HT-29 (cell line): ENCODE measurements at places on chromosomes 6 and 20.

GRCh38 chr6:147106759-147107401 lies 97.3 kb upstream of the STXBP5 start:
- no peak for DNase-seq

DNA sequence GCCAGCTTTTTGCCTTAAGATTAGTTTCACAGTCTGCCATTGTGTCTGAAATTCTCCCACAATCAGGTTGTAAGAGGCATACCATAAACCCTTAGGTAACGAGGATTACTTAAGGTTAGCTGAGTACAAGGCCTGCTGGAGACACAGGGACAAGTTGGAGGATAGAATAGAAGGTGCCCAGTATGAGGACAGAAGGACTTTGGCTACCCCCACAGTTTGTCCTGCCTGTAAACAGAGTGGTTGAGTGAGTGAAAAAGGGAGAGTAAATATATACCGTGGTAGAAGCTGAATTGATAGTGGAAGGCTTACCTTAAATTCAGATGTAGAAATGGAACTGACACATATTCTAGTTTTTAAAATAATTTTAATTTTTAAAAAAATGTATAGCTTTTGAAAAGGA lies 19.3 kb downstream of the RPRD1B start:
- no peak for DNase-seq

DNA sequence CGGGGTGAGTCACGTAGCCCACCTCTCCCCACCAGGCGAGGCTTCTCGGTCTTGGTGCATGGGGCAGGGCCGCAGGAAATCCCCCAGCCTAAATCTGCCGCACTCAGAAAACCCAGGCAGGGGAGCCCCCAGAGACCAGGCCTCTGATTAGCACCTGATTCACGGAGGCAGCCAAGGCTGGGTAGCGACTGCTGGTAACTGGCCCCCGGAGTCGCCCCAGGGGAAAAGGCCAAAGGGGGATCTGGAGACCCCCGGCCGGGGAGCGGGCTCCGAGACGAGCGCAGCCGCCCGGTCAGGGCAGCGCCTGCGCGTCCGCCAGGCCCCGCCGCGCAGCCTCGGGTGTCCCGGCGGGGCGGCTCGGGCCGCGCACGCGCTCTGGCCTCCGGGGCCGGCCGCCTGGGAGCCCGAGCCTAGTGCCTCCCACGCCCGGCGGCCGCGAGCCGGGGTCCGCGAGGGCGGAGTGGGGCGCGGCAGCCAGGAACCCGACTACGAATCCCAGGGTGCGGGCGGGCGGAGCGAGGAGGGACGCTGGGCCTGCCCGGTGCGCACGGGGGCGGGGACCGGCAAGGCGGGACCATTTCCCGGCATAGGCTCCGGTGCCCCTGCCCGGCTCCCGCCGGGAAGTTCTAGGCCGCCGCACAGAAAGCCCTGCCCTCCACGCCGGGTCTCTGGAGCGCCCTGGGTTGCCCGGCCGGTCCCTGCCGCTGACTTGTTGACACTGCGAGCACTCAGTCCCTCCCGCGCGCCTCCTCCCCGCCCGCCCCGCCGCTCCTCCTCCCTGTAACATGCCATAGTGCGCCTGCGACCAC lies at the start of gene DUSP22:
Gene DUSP22 (plus strand): TSS at position 791 of the 809 bp plus-strand sequence. CDS start 53 bp downstream, outside the sequence.
- peak; percentile 83 for DNase-seq

- peak; percentile 35 for DNase-seq
Observed at GRCh38 chr20:35506872-35507638, 22.4 kb downstream of the C20orf173 start.

- DNase-seq = no peak
Observed at GRCh38 chr20:57841297-57841866, 131.6 kb upstream of the PMEPA1 start.

- DNase-seq = no peak
Observed at GRCh38 chr6:87093651-87094050, 1.3 kb downstream of the CGA start.

- no peak for DNase-seq
Observed at GRCh38 chr6:4698901-4699659, 77.1 kb upstream of the CDYL start.

GRCh38 chr6:159961528-159961927 lies 7.4 kb upstream of the IGF2R start:
- DNase-seq = no peak

- DNase-seq = no peak
Observed at GRCh38 chr6:99661870-99662269, 55.2 kb downstream of the PRDM13 start.

- DNase-seq = peak; percentile 66
Observed at GRCh38 chr6:135451617-135452190, 45.8 kb downstream of the AHI1 start.

DNA sequence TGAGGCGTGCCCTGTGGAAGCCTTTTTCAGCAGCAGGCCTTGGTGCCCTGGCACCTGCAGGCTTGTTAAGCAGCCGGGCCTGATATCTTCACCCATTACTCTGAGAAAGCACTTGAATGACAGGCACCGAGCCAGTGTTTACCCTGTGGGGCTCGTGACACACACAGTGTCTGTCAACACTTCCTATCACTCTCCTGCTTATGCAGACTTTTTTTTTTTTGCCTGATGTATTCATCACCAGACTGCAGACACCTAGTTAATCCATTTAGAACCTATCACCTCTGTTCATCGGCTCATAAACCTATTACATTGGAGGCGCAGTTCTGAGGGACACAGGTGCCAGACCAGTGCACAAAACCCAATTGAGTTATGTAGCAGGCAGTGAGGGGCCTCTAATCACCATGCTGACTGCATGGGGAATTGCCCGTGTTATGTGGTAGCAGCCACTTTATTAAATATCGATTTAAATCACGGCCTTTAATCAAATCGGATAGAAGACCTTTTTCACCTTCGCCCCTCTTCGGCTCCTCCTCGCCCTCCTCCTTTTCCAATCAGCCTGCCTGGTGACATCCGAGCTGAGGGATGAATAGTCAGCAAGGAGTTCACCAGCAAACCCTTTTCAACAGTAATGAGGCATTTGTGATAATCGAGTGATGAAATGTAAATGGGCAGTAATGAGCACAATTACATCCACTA lies 962.9 kb upstream of the SLC35B3 start:
- peak; percentile 19 for DNase-seq

GRCh38 chr6:52312461-52312860 lies 27.9 kb upstream of the MCM3 start:
- no peak for DNase-seq

DNA sequence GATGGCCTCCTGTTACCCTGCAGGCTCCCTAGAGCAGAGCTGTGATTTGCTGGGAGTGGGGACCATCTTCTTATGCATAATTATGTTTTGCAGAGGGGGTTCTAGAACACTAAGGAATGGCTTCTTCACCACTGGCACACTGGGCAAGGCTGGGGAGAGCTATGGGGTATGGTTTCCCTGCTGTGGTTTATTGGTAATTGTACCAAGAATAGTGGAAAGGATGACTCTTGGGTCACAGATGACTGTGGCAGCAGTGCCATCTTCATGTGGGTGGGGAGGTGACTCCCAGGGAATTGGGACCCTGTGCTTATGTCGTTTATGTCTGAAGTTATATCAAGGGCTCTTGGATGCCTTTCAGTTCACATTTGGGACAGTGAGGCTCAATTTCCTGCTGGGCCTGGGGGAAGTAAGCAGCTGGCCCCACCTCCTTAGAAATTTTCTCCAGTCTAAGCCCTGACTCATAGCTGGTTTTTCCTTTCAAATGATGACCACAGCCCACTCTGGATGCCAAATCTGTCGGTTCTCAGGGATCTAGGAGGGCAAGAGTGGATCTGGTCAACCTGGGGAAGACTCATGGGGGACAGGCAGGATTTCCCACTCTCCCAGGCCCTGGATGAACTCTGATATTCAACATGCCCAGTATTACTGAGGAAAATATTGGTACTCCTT lies 230.8 kb downstream of the LRFN2 start:
- no peak for DNase-seq

DNA sequence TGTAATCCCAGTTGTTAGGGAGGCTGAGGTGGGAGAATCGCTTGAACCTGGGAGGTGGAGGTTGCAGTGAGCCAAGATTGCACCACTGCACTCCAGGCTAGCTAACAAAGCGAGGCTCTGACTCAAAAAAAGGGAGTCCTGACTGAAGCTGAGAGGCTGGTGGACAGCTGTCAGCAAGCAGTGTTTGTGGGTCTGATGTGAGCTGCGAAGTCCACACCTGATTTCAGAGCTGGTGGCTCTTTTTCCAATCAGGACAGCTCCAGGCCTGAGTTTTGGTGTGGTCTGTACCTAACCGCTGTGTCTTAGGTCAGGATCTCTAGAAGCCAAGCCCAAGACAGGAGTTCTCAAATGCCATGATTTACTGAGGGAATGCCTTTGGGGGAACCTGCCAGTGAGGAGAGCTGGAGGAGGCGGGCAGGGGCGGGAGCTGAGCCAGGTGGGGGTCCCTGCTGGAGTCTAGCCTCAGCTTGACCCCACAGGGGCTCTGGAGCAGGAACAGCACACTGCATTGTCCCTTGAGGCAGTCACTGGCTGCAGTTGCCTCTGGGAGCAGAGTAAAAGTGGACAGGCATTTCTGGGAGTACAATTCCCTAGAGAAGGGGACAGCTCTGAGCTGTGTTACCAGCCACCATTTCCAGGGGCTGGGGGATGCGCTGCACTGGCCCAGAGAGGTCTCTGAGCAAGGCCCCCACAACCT lies 5.0 kb downstream of the GFRA4 start:
- no peak for DNase-seq

DNA sequence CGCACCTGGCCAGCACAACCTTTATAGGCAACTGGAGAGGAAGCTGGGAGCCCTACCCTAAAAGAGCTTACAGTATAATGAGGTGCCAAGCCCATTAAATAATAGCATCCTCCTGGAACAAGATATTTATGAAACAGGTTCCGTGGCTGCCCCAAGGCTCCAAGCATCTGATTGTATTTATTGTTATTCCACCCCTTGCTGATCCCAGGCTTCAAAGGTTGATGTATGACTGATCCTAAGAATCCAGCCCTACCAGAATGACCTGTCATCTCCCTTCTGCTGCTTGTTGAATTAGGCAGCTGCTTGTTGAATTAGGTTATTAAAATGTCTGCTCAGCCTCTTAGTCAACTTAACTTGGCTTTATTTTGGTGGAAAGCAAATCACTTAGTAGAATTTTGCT lies 35.2 kb upstream of the SASH1 start:
- peak; percentile 29 for DNase-seq

DNA sequence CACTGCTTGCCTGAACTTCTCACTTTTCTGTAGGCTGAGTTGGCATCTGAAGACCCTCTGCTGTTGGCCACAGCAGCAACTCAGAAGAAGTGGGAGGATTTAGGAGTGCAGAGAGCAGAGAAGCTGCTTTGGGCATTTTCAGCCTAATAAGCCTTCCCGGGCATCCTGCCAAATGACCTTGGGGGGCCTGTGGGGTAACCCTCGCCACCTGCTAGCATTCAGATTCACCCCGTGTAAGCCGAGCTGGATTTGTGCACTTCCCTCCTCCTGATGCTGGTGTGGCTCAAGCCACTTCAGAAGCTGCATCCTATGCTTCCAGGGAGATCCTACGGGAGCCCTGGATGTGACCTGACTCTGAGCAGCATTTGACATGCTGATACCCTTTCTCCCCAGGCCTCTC lies 114.8 kb downstream of the LRFN2 start:
- DNase-seq = no peak

DNA sequence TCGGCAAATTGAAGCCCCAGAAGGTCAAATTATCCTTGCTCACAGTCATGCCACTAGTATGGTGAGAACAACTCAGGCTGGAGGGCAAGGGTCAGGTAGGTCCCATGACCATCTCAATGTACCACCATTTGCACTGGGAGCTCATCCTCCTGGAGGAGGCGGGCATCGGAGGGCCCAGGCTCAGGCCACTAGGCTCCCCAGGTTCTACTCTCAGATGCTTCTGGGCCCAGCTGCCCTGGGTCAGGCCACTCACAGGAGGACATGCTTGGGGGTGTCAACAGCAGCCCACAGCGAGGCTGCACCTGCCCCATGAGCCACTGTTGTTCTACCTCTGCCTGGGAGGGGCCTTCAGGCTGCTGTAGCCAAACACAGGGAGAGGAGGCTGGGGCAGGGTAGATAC lies 39.1 kb downstream of the NFATC2 start:
- DNase-seq = no peak

DNA sequence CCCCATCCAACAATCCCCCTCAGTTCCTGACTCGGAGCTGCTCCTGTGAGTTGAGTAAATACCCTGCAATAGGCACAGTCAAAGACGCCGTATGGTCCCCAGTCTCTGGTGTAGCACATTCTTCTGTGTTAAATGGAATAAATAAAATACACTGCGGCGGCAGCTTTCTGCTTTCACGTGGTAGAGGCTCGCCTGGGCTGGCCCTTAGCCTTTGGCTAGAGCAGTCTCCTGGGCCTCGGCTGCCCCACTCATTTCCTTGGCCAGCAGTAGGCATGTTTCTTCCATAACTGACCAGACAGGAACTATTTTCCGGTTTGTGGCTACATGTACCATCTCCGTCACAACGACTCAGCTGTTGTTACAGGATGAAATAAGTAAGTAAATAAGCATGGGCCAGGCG lies 20.7 kb downstream of the SERPINB6 start:
- no peak for DNase-seq

- DNase-seq = peak; percentile 9
Observed at GRCh38 chr6:95185874-95186273, 391.5 kb upstream of the MANEA start.

DNA sequence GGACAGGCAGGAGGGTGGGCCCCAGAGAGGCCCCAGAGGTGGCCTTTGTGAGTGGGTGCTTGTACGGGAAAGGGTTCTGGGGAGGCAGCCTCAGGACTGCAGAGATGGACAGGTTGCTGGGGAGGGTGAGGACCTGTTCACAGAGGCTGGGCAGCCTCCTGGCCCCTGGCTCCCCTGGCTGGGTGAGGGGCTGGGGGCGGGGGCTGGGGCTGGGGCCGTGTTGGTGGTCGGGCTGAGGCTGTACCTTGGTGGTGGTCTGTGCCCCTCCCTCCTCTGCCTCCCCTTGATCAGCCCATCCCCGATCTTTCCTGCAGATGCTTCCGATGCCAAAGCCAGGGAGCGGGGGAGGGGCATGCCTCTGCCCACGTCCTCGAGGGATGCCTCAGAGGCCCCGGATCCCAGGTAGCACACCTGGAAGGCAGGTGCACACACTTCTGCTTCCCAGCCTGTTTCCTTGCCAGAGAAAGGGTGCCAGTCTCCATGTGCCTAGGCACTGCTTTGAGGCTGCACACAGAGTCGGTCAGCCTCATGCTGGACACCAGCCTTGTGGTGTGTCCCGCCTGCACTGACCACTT lies 4.8 kb downstream of the TCEA2 start:
- DNase-seq = no peak
